ENCODE measurements at places on chromosomes 2 and 18. TPM values are rescaled to one million over a fixed set of nuclear protein-coding genes. Genes with fewer than 3 reads are reported as not detected.
A peak's percentile ranks its signal among the peaks of the same experiment; 100 is the strongest.

Gene TEX44
- not detected for total RNA-seq

Gene M1AP
- 5.9 TPM for total RNA-seq

Gene TGOLN2
- 42.2 TPM for total RNA-seq

Gene ABHD1
- 0.62 TPM for total RNA-seq

- DNase-seq = no peak
These were observed 92.9 kb upstream of the SLC14A2 start for GRCh38 chr18:45522371-45522770.

DNA sequence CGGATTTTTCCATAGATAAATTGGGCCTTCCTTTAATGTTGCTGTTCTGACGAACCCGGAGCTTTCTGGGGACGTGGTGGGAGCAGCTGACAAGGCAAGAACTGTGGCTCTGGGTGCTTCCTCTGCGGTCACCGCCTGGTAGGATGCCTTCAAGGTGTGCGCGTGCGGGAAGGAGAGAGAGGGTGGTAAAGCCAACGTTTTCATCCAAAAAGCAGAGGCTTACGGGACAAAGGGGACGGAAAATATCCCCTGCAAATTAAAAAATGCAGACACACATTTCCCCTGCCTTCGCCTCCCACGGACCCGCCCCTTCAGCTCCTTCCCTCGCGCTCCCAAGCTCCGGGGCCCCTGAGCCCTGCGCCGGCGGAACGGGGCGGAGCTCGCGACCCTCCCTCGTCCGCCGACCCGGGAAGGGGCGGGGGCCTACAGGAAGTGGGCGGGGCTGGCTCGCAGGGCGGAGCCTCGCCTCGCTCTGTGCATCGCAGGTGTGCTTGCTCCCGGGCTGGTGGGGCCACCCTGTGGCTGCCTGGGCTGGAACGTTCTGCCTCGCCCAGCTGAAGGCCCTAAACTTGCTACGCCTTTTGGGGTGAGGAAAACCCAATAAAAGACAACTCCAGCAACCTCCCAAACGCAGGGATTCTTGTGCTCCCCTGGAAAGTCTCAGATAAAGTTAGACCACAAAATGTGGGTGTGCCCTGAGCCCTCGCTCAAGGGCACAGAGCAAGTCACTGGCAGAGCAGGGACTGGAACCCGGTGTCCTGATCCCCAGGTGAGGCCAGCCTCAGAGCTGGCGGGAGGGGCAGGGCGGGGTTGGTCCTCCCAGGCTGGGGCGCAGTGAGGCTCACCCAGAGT, 25.4 kb upstream of the SLC66A3 start:
- DNase-seq = peak; percentile 95

DNA sequence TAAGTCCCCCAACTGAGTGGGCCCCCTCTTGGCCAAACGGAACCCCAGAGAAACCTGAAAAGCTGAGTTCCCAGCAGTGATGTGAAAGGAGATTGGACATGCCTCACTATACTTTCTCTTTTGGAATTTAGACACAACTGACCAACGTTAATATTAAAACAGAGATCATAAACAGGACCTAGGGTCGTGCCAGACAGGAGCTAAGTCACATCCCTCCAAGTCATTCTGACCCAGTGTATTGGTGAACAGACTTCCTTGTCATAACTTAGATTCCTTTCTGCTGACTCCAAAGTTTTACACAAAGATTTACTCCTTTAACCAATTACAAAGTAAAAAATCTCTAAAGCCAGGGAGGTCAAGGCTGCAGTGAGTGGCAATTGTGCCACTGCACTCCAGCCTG, 46.9 kb downstream of the UXS1 start:
- DNase-seq = no peak
